PC-9 (cell line): ENCODE measurements at places on chromosomes 11 and 22. TPM values are rescaled to one million over a fixed set of nuclear protein-coding genes. Genes with fewer than 3 reads are reported as not detected.

Gene LRFN4
- 13.8 and 26.6 TPM in 2 replicates for total RNA-seq

Gene TRIM21
- total RNA-seq = 6.5 and 7.7 TPM in 2 replicates

Gene KCNJ1
- total RNA-seq = not detected in 2 replicates

Gene CHRM1
- not detected in 2 replicates for total RNA-seq

Gene POLD3
- 41.2 and 44.1 TPM in 2 replicates for total RNA-seq

Gene VSIG10L2
- not detected in 2 replicates for total RNA-seq

Gene MS4A5
- not detected in 2 replicates for total RNA-seq

Gene OSBPL5
- 6.4 and 8.8 TPM in 2 replicates for total RNA-seq

Gene FLRT1
- total RNA-seq = 0.25 and 0.44 TPM in 2 replicates

Gene CACNA1I
- total RNA-seq = 2.5 and 2.8 TPM in 2 replicates

Gene FAM227A
- total RNA-seq = 8.8 and 9.8 TPM in 2 replicates

Gene ACR
- 0.28 TPM in 1 of 2 replicates, not detected in the other for total RNA-seq

Gene PRDX5
- 381 and 441 TPM in 2 replicates for total RNA-seq

Gene MGAT3
- total RNA-seq = not detected in 2 replicates

Gene CRYBA4
- not detected in 2 replicates for total RNA-seq

Gene OR52H1
- not detected in 2 replicates for total RNA-seq

Gene KRTAP5-9
- total RNA-seq = not detected in 2 replicates

Gene LDHAL6A
- not detected in 2 replicates for total RNA-seq

Gene SSTR3
- not detected in 2 replicates for total RNA-seq

Gene KCNK7
- total RNA-seq = 2.1 TPM in 1 of 2 replicates, not detected in the other

Gene TRIM64
- total RNA-seq = not detected in 2 replicates

Gene RIMBP3C
- total RNA-seq = 0.13 and 0.15 TPM in 2 replicates

Gene PUS3
- 5.7 and 6.5 TPM in 2 replicates for total RNA-seq

Gene TYMP
- 5.9 and 16.5 TPM in 2 replicates for total RNA-seq

Gene RBM4B
- total RNA-seq = 17.8 and 24.8 TPM in 2 replicates

Gene MPZL2
- 39.4 and 43.1 TPM in 2 replicates for total RNA-seq

Gene CDC45
- 27.5 and 29.1 TPM in 2 replicates for total RNA-seq

Gene MUC15
- total RNA-seq = 0.18 and 0.70 TPM in 2 replicates

Gene ANO9
- 18.1 and 27.6 TPM in 2 replicates for total RNA-seq

Gene PTPRCAP
- total RNA-seq = 1.2 and 1.3 TPM in 2 replicates

Gene NAALADL1
- not detected in 2 replicates for total RNA-seq

Gene UBE2L6
- total RNA-seq = 121 and 122 TPM in 2 replicates

Gene OR51B2
- not detected in 2 replicates for total RNA-seq

Gene MLC1
- not detected in 2 replicates for total RNA-seq

Gene TMEM191B
- 1.4 and 6.4 TPM in 2 replicates for total RNA-seq

Gene MUS81
- total RNA-seq = 62.7 and 64.2 TPM in 2 replicates

Gene KIAA0930
- total RNA-seq = 55.5 and 62.6 TPM in 2 replicates

Gene C11orf86
- not detected in 2 replicates for total RNA-seq

Gene TCN2
- total RNA-seq = 11.5 and 12.9 TPM in 2 replicates

Gene DNAJC24
- 18.2 and 24.0 TPM in 2 replicates for total RNA-seq

Gene TIMM10
- total RNA-seq = 90.2 and 94.7 TPM in 2 replicates

Gene CASP1
- total RNA-seq = 2.3 and 4.7 TPM in 2 replicates

Gene PKNOX2
- total RNA-seq = not detected in 2 replicates
